ENCODE measurements at places on chromosomes 2 and 18.

- no peak for DNase-seq
Observed at GRCh38 chr2:132564065-132564464, 105.9 kb downstream of the LYPD1 start.

DNA sequence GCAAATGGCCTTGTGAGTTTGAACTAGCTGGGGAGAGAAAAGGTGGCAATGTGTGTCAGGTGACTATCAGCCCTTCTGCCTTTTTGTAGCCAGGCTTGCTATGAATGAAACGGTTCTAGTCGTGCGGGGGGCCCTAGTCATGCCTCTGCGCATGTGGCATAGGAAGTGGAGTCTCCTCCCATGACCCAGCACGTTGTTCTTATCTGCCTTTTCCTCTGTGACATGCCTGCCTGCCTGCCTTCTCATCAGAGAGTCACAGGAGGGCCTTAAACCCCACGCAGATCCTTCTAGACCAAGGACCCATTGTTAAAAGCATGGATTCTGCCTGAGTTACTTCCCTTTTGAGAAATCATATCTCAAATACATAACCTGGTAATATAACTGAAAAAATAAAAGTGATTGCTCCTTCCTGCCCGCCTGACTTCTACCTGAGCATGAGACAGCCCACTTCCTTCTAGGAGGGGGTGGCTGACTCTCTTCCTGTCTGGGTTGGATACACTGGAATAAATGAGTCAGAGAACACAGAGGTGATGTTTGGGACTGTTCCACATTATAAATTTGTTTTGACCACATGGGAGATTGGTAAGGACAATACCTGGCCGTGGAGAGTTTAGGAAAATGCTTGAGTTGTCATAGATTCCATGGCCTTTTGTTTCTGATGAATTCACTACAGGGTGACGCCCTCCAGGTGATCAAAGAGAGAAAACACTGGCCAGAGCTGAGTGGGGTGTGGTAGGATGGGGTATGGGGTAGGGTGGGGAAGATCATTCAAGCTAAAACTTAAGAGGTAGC is 49.8 kb downstream of the FBLN7 start:
- DNase-seq, result no peak

GRCh38 chr2:215969131-215969841 is 44.1 kb downstream of the MREG start:
- DNase-seq, result no peak

- no peak for DNase-seq
Observed at GRCh38 chr2:125227843-125228392, 1202.8 kb downstream of the CNTNAP5 start.

DNA sequence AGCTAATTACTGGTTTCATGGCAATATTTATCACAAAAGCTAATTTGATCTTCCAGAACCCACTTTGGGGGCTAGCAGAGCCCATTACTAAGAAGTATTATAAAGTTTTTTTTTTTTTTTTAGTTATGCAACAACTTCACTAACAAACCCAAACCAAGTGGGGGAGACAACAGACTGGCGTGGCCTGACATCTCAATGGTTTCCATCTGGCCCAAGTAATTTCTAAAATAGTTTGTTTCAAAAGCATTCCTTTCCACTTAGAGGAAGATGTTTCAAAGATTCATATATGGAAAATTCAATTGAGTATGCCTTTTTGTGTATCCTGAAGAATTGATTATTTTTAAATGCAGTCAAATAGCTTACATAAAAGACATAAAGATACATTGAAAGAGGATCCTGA is 367.1 kb downstream of the HRH4 start:
- no peak for DNase-seq

DNA sequence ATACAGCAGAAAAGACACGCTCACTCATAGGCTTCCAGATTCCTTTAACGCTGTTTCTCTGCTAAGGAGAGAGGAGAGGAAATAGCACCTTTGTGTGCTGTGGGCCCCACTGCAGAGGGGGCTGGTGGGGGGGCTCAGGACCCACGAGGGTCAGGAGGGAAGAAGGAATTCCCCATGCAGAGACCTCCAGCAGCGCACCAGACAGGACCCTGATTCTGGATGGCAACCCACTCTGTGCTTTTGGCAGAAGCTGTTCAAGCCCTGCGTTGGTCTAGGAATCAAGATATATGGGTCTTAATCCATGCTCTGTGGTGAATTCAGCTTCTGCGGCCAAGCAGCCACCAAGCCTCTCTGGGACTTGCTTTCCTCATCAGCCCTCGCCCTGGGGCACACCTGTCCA is 31.0 kb downstream of the MYCN start:
- no peak for DNase-seq

DNA sequence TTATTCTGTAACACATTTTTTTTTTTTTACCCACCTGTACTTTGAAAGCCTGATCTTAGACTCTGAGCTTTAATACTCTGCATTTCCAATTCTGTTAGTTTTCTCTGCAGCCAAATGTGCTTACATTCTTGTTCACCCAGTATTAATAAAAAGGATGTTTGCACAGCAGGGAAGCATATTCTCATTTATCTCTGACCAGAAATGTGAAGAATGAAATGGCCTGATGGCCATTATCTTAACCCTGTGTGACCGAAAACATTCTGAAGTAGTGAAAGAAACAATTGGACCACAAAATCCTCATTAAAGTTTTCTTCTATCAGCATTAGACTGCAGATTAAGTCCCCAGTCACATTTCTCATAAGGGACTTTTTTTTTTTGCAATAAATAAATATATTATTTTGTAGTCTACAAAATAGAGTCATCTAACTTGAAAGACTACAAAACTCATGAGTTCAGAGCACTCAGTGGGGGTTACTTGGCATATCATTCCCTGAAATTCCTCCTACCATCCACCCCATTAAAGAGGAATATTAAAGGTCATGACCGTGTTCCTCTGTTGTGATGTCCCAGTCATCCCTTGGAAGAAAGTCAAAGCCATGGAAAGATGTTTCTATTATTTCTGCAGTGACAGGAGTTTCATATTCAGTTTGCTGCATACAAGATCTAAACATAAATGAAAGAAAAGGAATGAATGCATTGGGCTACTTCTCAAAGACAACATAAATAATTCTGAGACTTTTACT is 364.4 kb downstream of the RND3 start:
- DNase-seq, result no peak

- no peak for DNase-seq
Observed at GRCh38 chr2:145483854-145484253, 963.9 kb upstream of the ZEB2 start.

DNA sequence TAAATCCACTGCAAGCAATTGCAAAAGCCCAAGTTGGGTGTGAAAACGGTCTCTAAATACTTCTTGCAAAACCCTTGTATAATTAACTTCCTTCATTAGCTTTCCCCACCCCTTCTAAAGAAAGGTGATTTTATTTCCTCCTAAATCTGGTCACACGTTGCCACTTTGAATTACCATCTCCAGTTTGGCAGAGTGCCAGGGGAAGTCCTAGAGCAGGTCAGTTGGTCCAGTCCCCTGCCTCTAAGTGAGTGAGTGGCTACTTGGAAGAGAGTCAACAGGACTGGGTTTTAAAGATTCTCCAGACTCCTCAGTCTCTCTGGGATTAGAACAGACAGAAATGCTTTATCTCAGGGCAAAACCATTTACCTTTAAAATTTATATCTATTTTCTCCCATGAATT is 18.7 kb upstream of the LYPD6B start:
- no peak for DNase-seq

DNA sequence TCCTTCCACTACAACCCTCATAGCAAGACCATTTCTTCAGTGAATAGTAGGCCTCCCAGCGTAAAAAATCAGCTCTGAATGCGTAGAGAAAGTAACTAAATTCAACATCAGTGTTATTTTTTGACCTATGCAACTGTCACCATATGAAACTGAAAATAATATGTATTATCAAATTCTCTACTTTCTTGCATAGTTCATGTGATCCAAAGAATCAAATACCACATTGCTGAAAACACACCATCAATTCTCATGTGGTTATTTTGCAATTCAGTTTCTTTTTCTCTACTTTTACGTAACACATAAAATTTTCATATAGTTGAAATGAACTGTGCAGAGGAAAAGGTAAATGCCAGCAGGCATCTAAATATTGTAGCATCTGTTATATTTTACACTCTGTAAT is 208.5 kb upstream of the SPOPL start:
- DNase-seq, result no peak

DNA sequence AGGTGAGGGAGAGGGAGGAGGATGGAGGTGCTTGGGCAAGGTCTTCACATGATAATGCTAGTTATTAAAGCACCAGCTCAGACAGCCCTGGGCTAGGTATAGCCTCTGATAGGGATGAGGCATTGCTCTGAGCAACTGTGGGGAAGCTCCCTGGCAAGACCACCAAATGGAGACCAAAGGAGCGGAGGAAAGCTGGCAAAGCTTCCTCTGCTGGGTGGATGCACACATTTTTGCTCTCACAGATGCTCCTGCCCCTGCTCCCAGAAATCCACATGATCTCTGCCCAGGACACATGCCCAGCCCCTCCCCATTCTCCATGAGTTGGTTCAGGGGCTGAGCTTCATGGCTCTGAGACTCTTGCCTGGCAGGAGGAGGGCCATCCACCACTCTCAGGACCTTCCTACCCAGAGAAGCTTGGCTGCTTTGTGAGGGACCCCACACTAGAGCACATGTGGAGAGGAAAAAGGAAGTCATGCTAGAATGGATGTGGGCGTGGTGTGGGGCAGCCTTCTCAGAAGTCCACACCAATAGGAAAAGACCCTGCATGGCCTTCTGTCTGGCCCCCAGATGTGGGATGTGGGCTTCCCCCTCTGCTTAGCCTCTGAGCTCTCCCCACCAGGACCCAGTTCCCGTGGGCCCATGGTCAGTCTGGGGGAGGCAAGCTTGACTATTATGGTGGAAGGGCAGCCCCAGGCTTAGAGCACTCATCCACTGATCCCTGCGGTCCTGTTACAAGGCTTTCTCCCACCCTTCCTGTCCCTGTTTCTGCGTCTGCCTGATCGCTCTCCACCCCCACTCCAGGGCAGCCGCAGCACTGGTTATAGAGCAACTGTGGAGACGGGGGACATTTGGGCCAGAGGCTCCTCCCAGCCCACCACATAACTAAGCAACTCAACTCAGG is 10.5 kb upstream of the CYP26B1 start:
- DNase-seq, result no peak
